ENCODE measurements at places on chromosomes 12 and 14.

GRCh38 chr12:52367876-52368275 lies 595 bp upstream of the KRT85 start:
- DNase-seq: no peak

DNA sequence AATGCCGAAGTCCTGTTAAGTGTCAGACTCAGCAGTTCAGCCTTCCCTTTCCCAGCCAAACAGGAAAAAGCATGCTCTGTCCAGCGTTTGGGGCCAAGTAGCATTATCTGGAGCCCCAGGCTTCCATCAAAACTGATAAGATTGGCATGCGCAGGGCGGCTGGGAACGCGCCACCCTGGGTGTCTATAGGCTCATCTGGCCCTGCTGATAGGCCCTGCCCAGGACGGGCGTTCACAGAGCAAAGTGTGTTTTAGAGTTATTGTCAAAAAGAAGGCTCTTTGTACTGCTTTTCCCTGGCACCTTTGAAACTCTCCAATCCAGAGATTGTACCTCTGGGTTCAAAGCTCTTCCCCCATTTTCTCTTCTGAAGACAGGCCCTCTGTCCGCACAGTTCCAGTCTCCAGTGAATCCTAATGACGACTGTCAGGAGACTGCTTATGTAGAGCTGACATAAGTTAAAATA lies at the start of gene ART4:
Gene ART4 (minus strand): TSS at position 102 of the 463 bp plus-strand sequence. CDS start 413 bp downstream, outside the sequence.
- no peak for DNase-seq

GRCh38 chr14:104001003-104001402 lies 58.7 kb upstream of the RD3L start:
- DNase-seq: no peak

DNA sequence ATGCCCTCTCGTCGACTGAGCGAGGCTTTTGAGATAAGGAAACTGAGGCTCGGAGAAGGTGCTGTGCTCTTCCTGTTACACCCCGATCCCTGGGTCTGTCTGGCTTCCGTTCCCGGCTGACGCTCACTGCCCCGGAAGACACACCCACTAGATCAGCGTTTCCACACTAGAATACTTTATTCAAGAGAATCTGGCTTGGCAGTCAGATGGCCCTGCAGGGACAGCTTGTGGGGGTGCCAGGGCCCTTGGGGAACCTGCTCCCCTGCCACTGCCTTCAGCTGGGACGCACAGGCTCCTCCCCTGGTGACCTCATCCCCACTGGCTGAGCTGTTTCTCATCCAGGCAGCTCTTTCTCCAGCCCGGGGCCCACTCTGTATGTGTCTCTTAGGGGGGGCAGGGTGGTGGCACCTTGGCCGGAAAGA lies 13.7 kb downstream of the PGF start:
- DNase-seq: no peak

All from NCI-H345 (cell line).